OCI-LY7 (cell line): ENCODE measurements at places on chromosomes 3 and 15.

DNA sequence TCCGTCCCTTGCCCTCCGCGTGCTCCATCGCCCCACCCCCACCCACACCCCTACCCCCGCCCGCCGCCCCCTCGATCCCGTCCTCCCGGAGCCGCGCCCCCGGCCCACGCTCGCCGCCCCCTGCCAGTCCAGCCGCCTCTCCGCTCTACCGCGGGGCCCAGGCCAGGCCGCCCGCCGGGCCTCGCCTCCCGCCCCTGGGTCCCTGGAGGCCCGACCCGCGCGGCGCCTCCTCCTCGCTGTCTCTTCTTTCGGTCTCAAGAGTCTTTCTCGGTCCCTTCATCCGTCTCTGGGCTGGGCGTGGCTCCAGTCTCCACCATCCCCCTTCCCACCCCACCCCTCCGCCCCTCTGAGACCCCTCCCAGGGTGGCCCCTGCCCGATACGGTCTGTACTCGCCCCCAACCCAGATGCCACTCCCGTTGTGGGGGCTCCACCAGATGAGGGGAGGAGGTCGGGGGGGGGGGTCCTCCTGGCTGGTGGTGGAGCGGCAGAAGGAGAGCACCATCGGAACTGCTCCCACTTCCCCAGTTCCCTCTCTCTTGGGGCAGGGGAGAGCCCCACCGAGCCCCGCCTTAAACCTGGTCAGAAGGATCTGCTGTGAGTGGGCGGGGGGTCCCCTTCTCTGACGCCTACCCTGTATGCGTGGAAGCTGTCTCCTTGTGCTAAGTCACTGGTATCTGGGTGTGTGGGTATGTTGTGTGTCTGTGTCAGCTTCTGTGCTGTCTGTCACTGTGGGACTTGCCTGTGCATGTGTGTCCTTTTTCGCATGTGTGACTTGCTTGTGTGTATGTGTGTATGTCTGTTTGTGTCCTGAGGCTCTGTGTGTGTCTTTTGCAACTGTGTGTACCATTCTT lies 1.0 kb downstream of the PRKCD start:
- peak; percentile 71 for DNase-seq

- DNase-seq, result no peak
Measured at GRCh38 chr3:5442106-5442785, 254.7 kb downstream of the EDEM1 start.

DNA sequence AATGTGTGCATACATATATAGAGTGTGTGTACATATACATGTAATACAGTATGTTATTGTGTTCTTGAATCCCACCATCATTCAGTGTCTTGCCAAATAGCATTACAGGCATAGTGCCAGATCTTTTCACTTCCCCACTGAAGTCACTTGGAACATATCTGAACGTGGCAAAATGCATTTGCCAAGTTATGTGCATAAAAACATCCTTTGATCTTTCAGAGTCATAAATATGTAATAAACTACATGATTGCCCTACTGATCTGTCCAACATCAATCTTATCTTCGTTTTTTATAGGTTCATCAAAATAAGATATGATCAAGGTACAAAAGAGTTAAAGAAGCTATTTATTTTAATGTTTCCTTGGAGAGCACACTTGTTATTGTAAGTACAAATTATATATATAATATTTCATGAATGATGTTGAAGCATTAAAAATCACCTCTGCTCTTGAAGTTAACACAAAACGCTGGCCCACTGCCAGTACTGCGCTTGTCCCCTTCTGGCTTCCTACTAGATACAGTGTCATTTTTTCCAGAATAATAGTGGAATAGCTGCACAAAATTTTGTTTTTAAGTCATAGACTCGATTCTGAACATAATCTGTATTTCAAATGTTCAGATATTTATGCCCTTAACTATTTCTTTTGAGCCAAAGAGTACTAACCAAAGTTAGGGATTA lies 549.5 kb upstream of the ARRDC4 start:
- DNase-seq, result no peak

DNA sequence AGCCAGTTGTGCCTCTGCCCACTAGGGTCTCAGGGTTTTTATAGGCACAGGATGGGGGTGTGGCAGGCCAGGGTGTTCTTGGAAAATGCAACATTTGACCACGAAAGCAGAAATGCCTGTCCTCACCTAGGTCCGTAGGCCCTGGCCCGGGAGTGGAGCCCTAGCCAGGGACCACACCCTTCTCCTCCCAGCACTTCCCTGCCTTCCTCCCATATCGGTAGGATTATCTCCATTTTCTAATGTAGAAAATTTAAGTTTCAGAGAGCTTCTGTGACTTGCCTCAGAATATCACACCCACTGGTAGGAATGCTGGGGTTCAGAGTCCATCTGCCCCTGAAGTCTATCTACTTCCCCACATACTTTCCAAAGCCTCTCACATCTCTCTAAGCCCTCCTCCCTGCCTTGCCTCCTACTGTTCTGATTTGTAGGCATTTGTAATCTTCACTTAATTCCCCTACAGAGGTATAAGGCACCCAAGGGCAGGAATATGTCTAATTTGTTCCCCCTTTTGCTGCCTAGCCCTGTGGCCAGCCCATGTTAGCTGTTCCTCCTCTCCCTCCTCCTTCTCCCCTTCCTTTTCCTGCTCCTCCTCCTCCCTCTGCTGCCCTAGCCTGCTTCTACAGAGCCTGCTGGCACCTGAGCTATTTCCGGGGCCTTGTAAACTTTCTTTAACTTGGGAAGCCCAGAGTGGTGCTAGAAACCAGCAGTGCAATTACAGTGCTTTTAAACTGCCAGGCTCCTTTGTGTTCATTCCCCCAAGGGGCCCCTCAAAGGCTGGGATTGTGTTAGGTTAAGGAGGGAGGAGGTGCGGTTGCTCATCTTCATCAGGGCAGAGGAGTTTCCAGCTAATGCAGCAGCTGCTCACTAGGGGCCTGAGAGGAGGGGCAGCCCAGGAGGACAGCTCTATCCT lies 71.1 kb downstream of the MRPL46 start:
- DNase-seq, result no peak

GRCh38 chr15:93895976-93896770 lies 335.2 kb upstream of the MCTP2 start:
- DNase-seq, result no peak

DNA sequence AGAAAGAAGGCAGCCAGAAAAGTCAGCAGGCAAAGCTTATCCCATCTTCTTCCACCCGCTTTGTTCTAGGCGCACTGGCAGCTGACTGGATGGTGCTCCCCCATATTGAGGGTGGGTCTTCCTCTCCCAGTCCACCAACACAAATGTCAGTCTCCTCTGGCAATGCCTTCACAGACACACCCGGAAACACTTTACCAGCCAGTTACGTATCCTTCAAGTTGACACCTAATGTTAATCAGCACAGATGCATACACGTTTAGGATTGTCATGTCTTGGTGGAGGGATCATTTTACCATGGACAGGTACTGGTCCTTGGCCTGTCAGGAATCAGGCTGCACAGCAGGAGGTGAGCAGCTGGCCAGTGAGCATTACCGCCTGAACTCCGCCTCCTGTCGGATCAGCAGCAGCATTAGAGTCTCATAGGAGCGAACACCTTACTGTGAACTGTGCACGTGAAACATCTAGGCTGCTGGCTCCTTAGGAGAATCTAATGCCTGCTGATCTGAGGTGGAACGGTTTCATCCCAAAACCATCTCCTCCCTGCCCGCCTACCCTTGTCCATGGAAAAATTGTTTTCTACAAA lies 59.1 kb upstream of the PYDC2 start:
- no peak for DNase-seq

GRCh38 chr15:70748281-70748747 lies 15.0 kb downstream of the UACA start:
- DNase-seq, result no peak

- DNase-seq, result peak; percentile 12
Measured at GRCh38 chr3:161560008-161560637, 63.5 kb downstream of the OTOL1 start.

DNA sequence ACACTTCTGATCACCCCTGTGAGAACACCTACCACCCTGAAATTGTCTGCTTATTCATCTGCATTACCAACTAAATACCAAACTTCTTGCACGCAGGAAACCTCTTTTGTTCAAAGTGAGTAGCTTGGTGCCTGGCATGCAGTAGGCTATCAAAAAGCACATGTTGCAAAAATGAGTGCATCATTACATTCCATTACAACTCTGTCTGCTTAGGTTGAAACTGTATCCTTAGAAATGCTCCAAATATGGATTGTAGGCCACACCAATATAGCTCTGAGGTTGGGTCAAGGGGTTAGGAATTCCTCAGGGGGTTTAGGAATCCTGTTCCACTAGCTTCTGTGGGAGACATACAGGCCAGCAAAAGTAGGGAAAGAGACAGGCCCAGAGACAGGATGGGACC lies 107.2 kb downstream of the THRB start:
- DNase-seq, result no peak

DNA sequence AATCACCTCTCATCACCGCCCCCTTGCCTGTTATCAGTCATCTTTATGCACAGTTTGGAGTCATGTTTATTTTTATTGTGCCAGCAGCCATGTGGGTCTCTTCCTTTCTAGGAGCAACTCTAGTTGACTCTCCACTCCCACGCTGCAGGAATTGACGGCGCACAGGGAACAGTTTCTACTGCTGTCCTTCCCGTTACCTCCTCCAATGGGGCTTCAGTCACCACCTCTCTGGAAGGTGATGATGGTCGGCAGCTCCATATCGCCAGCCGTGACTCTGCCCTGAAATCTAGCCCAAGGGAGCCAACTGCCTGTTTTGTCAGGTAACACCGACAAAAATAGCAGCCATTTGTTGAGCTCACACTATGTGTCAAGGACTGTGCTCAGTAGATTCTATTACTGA lies 35.6 kb upstream of the FAM107A start:
- no peak for DNase-seq

DNA sequence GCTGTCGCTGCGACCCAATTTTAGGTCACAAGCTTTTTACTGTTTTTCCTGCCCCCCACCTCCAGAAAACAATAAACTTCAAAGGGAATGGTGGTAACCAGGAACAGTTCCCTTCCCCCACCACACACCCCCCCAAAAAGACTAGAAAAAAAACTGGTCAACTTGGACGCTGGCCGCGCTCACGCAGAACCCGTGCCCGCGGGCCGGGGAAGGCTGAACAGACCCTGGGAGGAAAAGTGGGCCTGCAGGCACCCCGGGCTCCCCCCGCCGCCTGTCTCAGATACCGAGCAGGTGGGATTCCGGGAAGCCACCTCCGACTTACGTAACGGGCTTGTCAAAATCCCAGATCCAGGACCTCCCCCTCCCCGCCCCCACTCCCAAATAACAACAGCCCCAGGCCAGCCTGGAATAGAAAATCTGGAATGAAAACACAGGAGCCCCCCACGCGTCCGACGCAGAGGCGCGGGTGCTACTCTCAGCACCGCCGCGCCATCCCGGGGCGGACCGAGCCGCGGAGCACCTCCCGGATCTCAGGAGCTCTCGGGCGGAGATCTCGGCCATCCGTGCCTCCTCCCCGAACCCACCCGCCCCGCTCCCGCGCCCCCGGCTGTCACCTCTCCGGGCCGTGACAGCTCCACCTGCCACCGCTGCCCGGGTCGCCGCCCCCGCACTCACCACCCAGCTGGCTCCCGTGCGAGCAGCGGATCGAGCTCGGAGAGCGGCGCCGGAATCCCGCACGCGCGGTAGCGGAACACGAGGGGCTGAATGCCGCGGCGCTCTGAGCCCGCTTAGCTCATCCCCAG lies 557 bp downstream of the DENND4A start:
- DNase-seq, result peak; percentile 58

- no peak for DNase-seq
Measured at GRCh38 chr15:57148262-57148661, 228.0 kb upstream of the CGNL1 start.

- DNase-seq, result no peak
Measured at GRCh38 chr3:194686414-194686815, 732 bp downstream of the FAM43A start.

GRCh38 chr3:66303491-66303901 lies 82.7 kb downstream of the SLC25A26 start:
- DNase-seq, result no peak

DNA sequence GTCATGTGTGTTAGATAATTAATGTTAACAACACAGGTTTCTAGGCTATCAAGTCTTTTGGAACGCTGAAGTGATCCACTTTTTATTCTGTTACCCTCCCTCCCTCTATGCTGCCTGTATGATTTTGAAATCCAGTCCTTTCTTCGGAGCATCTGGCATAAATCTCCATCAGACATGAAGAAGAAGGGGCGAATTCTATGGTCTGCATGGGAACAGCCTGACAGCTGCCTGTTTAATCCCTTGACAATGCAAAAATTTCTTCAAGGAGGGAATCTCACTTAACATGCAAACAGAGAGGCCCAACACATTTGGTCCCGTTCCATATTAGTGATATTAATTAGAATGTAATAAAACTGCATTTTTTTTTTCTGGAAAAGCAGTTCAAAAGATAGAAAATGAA lies 145.2 kb downstream of the VGLL3 start:
- no peak for DNase-seq

GRCh38 chr15:62369454-62369853 lies 204.4 kb upstream of the C2CD4B start:
- DNase-seq, result no peak

- no peak for DNase-seq
Measured at GRCh38 chr3:193194371-193194770, 46.7 kb upstream of the PLAAT1 start.

GRCh38 chr3:122101646-122102045 lies 46.5 kb downstream of the CD86 start:
- DNase-seq, result peak; percentile 77

DNA sequence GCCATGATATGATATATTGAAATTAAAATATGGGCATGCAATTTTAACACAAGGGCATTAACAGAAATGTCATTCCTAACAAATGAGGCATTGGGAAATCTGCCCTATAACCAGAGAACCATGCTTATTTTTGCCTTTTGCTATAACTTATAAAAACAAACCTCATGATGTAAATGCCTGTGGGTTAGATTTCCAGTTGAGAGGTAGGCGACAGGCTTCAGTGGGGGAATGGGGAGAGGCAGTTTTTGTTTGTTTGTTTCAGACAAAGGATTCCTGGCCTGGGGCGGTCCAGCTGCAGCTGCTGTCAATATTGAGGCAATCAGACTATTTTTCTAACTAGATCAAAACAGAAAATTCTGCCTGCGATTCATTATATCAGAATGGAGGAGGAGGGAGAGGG lies 490.4 kb upstream of the CFAP20DC start:
- no peak for DNase-seq

DNA sequence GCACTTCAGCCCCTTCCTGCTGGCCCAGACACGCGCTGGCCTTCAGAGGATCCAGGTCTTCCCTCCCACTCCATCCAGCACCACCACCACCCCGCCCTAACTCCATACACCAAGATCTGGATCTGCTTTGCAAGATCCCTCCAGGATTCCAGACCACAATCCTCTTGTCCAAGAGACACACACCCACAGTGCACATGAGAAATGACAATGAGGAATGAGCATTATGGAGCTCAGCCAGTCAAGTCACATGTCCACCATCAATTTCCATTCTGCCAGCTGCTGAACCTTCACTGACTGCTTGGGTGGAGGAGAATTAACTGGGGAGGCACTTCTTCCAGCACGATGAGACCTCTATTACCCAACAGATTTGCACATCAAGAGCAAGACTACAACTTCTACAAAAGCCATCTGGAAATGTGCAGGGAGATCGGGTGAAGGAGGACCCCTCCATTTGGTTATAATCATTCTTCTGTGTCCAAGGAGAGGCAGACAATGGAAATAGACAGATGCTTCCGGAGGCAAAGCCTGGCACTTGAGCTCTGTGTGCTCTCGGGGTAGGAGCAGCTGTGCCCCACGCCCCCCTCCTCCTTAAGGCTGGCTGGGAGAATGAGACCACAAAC lies 12.3 kb upstream of the SPATA12 start:
- DNase-seq, result no peak

GRCh38 chr3:58999774-59000160 lies 50.1 kb downstream of the CFAP20DC start:
- DNase-seq, result no peak
